Activated CD4-positive, alpha-beta memory T cell treated with anti-CD3 and anti-CD28 coated beads, Interleukin-2, amount 10 ng/mL, durations not matched to agents 7 days and 5 days (primary cell): ENCODE measurements at places on chromosomes 13 and 19. TPM values are rescaled to one million over a fixed set of nuclear protein-coding genes. Genes with fewer than 3 reads are reported as not detected.

KIR2DL1 gene
- not detected for total RNA-seq

PRR12 gene
- total RNA-seq: 33.0 TPM

C19orf67 gene
- 0.35 TPM for total RNA-seq

THSD1 gene
- total RNA-seq: 0.23 TPM

GRCh38 chr19:7846155-7846646 is 16.2 kb downstream of the EVI5L start:
- no peaks in the 10 kb centered on the region for H3K36me3 ChIP-seq
- H3K27ac ChIP-seq: no peak overlapping the region
- no peaks in the 10 kb centered on the region for H3K27me3 ChIP-seq
- H3K4me3 ChIP-seq: no peak overlapping the region
- no peaks in the 10 kb centered on the region for H3K4me1 ChIP-seq

- no peaks in the 10 kb centered on the region for H3K27me3 ChIP-seq
- peak overlapping the region; percentile 23 for H3K27ac ChIP-seq
- no peak for DNase-seq
- H3K4me3 ChIP-seq: peak overlapping the region; percentile 26
- H3K36me3 ChIP-seq: peaks cover 18% of the 10 kb centered on the region
Observed at GRCh38 chr13:40390401-40390916, 276.0 kb downstream of the FOXO1 start.

- H3K4me1 ChIP-seq: peaks cover 19% of the 10 kb centered on the region
- DNase-seq: peak; percentile 36
- no peak overlapping the region for H3K27ac ChIP-seq
- H3K4me3 ChIP-seq: no peak overlapping the region
- no peaks in the 10 kb centered on the region for H3K27me3 ChIP-seq
- H3K36me3 ChIP-seq: no peaks in the 10 kb centered on the region
Observed at GRCh38 chr19:14686411-14686810, 3.4 kb upstream of the ZNF333 start.
